ENCODE measurements at places on chromosomes 11 and 22. TPM values are rescaled to one million over a fixed set of nuclear protein-coding genes. Genes with fewer than 3 reads are reported as not detected.

DNA sequence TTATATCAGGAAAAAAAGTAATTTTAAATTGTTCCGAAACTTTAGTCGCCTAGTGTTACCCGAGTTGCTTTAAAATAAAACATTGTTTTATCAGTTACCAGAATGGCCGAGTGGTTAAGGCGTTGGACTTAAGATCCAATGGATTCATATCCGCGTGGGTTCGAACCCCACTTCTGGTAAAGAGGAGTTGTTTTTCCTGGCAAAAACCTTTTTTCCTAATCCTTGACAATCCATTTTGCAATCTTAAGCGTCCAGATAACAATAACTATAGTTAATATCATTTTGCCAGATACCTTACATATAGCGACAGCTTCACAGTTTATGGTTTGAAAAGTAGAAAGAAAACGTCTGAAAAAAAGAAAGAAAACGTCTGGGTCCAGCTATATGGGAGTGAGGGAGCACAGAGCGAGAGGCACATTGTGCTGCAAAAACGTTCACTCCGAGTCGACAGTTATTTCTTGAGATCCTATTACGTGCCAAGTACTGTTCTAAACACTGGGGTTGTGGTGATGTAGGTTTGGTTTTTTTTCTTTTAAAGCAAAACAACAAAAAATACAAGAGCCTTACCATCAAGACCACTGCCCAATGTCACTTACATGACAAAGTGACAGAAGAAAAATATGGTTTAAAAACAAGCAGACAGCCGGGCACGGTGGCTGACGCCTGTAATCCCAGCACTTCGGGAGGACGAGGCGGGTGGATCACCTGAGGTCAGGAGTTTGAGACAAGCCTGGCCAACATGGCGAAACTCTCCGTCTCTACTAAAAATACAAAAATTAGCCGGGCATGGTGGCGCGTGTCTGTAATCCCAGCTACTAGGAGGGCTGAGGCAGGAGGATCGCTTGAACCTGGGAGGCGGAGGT is 40.6 kb downstream of the OR4D9 start:
- DNase-seq = peak; percentile 90

- DNase-seq = peak; percentile 9
Measured at GRCh38 chr11:126186025-126186698, 25.3 kb downstream of the RPUSD4 start.

DNA sequence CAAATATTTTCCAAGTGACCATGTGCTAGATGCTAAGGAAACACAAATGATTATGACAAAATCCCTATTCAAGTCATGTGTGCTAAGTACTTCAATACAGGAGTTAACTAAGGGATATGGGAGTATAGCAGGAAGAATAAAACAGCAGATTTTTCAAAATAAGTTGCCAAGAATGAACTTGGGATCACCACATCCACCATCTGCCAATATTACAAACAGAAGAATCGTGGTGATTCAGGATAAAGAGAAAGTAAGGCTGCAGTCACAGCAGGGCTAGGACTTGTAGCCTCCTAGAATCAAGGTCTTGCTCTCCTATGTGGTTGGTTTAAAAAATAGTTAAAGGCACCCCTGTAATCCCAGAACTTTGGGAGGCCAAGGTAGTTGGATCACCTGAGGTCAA is 34.3 kb downstream of the MRTFA start:
- no peak for DNase-seq

DNA sequence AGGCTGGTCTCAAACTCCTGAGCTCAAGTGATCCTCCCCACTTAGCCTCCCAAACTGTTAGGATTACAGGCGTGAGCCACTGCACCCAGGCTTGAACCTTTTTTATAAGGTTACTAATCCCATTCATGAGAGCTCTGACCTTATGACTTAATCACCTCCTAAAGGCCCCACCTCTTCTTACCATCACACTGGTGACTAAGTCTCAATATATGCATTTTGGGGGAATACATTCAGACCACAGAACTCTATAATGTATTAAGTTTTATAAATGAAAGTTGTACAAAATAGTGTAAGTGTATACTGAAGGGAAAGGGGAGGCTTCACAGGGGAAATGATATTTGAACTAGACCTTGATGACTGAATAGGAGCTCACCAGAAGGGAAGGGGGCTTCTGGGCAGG is 28.4 kb upstream of the RBFOX2 start:
- peak; percentile 56 for DNase-seq

- no peak for DNase-seq
Measured at GRCh38 chr11:130831976-130832375, 84.3 kb downstream of the SNX19 start.

GRCh38 chr11:106152824-106153223 is 75.4 kb downstream of the AASDHPPT start:
- peak; percentile 22 for DNase-seq

DNA sequence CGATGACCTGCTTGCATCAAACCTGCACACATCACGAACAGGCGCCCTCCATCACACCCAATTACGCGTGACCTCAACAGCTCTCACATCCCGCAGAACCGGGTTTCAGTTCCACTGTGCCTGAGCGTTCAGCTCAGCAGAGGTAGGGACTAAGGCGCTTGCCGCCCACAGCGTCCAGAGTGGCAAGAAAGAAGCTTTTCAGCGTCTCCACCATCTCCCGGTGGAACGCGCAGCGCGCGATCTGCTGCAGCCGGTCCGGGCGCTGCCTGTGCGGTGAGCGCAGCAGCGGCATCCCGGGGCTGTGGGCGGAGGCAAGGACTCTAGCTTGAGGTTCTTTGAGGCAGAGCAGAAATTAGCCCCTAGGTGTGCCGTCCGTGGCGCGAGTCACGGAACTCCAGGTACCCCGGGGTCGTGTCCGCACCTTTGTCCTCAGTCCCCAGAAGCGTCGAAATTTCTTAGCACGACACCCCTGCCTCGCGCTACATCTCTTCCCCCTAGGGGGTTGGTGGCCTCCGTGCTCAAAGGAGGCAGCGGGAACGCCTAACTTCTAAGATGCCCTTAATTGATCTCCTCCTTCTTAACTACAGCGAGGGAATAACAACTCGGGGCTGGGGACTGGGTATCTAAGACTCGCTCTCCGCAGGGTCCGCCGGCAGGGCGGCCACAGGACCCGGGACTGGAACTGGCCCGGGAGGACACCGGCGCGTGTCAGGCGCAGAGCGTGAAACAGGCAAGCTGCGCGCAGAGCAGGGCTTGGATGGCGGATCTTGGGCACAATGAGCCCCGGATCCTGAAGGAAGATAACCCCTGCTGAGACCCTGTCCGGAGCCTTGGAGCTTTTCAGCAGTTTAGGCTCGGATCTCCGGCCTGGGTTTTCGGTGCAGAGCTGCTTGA is 1.7 kb upstream of the CALCA start:
- DNase-seq = peak; percentile 4

GRCh38 chr11:80155412-80156017 is 714.7 kb upstream of the TENM4 start:
- DNase-seq = peak; percentile 37

Gene HBG2
- total RNA-seq = not detected

Gene SMTNL1
- total RNA-seq = not detected
